ENCODE measurements at places on chromosomes 5 and 9.

- no peak for DNase-seq
Observed at GRCh38 chr9:116209414-116210116, 56.0 kb downstream of the PAPPA start.

- DNase-seq = peak; percentile 83
Observed at GRCh38 chr5:172361566-172362238, 78.1 kb upstream of the UBTD2 start.

- DNase-seq = no peak
Observed at GRCh38 chr5:169009123-169009522, 291.8 kb downstream of the SLIT3 start.

GRCh38 chr9:15531380-15531779 lies 20.6 kb upstream of the PSIP1 start:
- no peak for DNase-seq

DNA sequence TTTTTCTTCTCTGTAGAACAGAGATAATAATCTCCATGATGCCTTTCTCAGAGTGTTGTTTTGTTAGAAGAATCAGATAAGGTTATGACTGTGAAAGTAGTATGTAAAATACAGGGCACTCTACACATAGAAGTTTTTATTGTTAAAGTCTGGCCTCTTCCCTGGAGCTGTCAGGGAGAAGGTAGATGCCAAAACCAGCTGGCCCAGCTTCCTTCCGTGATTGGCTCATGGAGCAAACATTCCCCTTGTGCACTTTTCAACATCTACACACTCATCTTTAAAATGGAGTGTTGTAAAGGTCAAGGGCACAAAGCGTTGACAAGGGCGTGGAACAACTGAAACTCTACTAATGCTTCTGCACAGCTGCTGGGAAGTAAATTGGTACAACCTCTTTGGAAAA lies 7.4 kb upstream of the RNF183 start:
- no peak for DNase-seq

GRCh38 chr9:37262410-37262809 lies 142.0 kb downstream of the ZCCHC7 start:
- no peak for DNase-seq

DNA sequence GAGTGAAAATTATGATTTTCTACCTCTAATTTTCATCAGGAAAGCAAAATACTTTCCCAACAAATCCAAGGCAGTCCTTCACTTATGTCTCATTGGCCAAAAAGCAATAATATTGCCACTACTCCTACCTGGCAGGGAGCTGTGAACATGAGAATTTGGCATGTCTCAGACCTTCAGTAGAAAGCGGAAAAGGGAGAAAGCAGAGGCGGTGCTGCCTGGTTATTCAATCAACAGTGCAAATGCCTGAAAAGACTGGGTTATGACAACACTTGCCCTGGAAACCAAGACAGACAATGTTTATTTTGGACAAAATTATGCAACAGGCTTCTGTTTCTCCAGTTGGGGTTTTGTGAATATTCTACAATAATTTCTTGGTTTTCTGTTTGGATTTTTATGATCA lies 194.4 kb downstream of the TAF11L14 start:
- no peak for DNase-seq

DNA sequence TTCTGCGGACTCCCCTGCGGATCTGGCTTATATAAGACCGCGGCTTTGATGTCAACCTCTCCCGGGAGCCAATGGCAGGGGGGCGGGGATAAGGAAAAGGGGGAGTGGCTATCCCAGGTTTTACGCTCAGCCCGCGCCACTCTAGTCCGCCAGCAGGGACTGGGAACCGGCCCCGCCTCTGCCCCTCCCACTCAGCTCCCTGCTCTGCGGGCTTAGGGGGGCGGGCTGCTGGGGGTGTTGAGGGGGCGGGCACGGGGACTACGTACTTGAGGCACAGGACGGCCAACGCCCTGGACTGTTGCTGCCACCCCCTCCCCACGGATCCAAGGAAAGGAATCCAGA lies at the start of gene HAND1:
Gene HAND1 (minus strand): TSS at position 4 of the 342 bp plus-strand sequence. CDS start 219 bp downstream, outside the sequence.
- DNase-seq = no peak

DNA sequence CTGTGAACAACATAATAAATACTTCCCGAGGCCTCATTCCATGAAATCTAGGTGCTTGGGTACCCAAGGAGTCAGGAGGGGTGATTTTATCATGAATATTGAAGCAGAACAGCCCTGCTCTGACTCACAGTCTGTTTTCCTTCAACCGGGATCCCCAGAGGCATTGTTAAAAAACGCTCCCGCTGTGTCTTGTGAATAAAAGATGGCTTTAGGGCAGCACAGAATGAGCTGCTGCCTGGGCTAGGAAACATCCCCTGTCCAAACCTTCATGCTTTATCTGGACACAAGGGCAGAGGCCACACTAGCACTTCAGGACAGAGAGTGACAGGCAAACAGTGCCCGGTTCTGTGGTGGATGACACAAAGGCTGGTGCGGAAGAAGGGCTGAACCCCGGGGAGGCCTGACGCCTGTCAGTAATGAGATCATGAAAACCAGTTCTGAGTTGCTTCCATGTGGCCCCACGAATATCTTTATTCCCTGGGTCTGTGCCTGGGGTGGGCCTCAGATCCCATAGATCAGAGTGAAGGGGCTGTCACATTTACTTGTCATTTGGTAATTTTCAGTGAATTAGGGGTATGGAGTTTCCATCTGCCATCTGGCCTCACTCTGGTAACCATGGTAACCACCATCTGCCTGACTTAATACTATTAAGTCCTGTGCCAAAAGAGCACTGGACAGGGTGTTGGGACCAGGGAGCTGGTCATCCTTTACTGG lies 2.6 kb downstream of the IGFBPL1 start:
- DNase-seq = no peak

DNA sequence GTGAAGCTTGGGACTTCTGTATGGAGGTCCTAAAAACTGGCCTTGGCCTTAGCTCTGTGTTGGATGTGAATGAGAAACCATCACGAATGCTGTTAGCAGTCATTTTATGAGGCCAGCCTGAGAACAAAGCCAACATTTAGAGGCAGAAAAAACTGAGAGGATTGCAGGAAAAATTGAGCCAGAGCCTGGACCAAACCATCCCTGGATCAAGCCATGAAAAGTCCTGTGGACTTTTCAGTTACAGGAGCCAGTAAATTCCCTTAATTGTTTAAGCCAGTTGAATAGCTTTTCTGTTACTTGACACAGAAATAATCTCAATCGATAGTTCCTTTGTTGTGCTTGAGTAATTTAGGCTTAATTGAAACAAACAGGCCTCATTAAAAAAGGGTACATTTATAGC lies 42.6 kb upstream of the SPATA31D4 start:
- DNase-seq = no peak

GRCh38 chr9:89161221-89161620 lies 17.4 kb downstream of the SHC3 start:
- DNase-seq = no peak

- no peak for DNase-seq
Observed at GRCh38 chr5:73939557-73939956, 313.6 kb downstream of the ARHGEF28 start.

GRCh38 chr9:5425006-5425628 lies 12.6 kb downstream of the PLGRKT start:
- DNase-seq = no peak

DNA sequence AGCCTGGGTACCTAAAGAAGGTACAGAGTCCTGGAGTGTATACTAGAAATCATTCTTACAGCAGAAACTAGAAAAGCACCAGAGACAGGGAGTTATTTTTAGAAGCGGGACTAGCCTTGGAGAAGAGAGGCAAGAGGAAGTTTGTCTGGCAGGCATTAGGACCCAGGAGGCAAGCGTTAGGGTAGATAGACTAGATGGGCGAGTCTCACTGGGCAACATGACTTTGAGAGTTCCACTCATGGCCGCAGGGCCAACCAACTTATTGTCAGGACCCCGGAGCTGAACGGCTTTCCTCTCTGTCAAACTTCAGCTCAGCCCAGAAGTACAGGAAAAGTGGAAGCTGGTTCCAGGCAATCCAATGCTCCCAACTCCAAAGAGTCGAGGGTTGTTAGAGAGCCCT lies 34.1 kb upstream of the NPR3 start:
- no peak for DNase-seq

DNA sequence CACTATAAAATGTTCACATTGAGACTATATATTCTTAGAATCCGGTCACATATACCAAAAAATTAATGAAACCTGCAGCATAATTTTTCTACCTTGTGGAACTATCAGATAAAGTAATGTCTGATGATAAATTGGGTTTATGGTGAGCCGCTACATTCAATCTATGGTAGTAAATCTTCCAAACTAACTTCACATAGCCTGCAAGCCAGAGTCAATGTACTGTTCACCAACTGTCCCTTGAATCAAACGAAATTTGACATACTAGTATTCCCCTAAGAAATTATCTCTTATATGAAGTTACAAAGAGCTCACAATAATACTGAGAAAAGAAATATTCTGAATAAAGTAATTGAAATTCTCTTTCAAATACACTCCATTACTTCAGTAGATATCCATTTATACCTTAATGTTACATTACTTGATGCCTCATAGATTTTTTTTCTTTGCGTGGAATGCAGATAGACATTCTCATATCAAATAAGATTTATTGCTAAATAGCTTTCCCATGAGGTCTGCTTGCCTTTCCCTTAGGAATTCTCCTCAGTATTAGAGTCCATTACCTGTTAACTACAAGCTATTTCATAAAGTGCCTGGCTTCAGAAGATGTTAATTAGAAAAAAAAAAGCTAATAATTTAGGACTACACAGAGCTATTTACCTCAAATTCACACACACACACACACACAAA lies 169.5 kb downstream of the PTPRD start:
- DNase-seq = no peak

- DNase-seq = no peak
Observed at GRCh38 chr5:73883646-73884045, 257.6 kb downstream of the ARHGEF28 start.

DNA sequence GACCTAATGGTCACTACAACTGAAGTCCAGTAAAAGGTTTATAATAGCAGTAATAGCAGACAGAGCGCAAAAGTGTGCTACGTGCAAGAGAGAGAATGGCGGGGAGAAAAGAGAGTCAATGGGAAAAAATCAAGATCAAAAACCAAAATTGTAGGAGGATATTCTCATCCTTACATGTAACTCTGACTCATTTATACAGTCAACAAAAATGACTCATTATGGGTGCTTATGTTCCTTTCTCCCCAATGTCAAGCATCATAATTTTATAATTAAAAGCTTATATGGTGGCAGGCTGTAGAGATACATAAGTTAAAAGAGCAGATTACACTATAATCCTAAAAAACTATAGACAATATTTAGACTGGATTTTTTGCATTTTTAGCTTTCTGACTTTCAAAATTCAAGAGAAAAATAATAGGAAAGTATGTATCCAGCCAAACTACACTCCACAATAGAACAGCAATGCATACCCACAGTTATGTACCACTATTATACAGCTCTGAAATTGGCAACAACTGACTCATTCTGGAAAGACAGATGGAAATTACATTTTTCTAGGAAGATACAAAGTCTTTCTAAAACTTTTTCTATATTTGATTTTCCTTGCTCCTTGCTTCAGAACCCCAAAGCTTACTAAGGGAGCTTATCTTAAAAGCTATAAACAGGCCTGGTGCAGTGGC lies 78.4 kb downstream of the PLPP1 start:
- no peak for DNase-seq

DNA sequence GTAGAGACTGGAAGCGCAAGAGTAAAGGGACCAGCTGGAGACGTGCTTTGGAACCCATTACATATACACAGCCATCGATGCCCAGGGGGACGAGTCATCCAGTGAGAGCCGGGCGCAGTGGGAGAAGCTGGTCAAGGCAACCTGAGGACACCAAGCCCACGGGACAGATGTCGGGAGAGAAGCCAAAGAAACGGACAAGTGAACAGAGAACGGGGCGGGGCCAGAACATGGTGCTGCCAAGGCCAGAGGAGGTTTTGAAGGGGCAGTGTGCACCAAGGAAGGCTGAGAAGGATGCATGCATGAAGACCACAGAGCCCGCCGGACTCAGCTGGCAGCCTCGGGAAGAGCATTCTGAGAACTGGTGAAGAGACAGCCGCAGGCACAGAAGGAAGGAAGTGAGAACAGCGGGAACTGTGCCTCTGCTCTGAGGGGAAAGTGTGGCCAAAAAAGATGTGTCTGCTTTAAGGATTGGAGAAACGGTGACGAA lies 20.3 kb downstream of the CAMSAP1 start:
- DNase-seq = no peak

DNA sequence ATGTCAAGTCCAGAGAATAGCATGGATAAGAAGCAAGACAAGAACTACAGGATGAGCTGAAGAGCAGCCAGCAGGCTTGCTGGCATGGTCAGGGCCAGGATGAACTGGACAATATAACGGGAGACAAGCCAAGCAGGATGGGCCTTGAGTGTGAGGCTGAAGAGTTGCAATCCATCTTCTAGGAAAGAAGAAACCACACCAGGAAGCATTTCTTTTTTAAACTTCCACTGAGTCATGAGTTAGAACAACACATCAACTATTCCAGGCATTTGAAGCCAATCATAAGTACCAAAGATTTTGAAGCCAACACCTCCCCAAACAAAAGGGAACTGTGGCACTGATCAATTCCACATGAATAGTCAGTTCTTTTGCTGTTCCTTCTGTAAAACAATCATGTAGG lies 27.3 kb downstream of the SLC31A2 start:
- no peak for DNase-seq

DNA sequence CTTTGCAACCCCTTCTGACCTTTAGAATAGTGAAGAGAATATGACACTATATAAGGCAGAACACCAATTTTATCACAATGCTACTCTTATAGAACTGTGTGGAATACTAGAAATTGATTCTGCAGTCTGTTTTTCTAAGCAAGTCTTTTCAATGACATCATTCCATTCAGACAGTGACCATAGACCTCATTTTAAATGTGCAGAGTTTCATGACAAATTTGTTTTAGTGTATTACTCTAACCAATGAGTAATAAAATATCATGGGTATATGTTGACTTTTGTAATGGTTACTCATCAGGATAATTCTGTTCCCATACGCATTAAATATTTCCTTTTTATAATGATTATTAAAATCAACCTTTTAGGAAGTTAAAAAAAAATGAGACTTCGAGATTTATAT lies 219.9 kb downstream of the COX7C start:
- DNase-seq = no peak
